ENCODE measurements at places on chromosomes 3 and 15.

- DNase-seq, result no peak
Observed at GRCh38 chr3:25142609-25143355, 285.3 kb upstream of the RARB start.

DNA sequence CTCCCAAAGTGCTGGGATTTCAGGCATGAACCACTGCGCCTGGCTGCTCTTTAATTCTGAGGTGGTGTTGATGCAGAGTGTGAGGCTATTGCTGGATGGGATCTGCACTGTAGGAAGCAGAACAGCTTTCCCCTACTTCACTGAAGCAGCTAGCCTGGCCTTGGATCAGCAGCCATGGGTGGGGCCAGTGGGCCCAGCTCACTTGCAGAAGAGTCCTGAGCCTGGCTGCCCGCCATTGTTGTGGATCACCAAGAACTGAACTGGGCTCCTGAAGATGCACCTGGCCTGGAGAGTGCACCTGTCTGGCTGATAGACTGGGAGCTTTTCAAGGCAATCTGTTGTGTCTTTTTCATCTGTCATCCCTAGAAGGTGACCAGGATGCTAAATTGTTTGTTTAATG, 11.9 kb downstream of the TLNRD1 start:
- no peak for DNase-seq

DNA sequence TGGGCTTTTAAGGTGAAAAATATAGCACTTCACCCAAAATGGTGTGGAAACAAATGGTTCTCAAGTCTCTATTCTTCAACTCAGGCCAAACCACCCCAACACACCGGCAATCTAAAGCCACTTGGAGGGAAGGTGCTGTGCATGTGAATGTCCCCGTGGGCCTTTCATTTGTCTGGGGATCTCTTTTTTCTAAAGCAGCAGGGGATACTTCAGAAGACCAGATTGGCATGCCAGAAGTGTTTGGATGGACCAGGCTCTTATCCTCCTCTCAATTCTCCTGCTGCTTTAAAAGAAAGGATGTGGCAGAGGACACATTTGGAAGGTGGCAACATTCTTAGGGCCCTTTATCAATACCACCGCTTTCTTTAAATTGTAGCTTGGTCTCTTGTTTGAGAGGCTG, 193.1 kb downstream of the MEIS2 start:
- DNase-seq, result no peak

DNA sequence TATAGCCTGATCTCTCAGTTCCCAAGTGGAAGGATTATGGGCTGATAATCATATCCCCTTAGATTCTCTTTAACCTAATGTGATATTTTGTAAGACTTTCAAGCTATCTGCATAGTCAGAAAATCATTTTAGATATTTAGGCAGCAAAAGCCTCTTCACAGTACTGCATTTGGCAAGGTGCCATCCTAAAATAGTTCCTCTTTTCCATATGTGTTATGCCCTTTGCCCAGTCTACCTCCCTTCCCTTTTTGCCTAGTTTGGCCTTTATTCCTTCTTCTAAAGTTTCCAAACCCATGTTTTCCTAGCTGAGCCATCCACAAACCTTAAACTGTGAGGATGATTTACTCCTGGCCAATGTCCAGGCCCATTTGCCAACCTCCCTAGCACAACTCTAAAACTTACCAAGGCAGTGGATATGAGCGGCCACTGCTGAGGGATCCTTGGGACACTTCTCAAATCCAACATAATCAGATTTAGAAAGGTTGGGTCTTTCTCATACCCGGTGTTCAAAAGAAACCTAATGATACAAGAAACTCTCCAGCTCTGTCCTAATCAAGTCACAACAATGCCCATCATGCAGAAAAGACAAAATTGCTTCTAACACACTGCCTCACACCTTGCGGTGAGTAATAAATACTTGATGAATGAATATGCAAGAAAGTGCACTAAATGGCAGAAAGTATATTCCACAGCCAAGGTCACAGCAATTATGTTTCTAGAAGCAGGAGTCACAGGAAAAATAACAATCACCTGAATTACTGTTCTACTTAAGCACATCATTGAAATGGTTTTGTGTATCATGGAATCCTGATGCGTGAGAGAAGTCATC, 493.9 kb downstream of the NLGN1 start:
- DNase-seq, result no peak

GRCh38 chr3:133535971-133536881, 37.3 kb upstream of the CDV3 start:
- no peak for DNase-seq
